ENCODE measurements at places on chromosomes 4 and X.

DNA sequence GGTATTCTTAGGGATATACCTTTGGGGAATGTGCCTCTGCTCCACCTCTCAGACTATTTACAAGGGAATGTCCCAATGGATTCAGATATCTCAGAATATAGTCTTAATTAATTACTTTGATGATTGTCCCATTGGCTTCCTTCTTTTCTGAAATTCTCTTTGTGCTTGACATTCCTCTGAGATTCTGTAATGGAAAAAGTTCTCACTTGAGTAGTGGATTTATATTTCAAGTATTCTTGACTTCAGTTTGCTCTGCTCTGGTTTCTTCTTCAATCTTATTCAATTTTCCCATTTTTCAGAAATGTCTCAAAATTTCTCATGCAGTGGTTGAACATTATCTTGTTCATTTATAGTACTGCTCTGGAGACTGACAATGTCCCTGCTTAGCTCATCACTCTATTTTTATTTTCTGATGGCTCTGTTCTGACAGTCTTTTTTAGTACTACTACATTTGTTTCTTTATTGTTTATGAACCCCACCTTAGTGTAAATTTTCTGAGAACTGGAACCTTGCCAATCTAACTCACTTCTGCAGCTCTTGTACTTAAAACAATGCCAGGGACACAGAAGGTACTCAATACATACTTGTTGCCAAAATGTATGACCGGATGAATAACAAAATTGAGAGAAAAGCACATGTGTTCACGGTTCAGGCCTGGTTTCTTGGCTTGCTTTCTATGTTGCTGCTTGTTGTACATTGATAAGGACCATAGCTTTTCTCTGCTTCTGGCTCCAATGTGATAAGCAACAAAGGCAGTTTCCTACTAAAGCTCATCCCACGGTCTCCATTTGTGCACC is 471.7 kb downstream of the GASK1B start:
- DNase-seq = no peak

DNA sequence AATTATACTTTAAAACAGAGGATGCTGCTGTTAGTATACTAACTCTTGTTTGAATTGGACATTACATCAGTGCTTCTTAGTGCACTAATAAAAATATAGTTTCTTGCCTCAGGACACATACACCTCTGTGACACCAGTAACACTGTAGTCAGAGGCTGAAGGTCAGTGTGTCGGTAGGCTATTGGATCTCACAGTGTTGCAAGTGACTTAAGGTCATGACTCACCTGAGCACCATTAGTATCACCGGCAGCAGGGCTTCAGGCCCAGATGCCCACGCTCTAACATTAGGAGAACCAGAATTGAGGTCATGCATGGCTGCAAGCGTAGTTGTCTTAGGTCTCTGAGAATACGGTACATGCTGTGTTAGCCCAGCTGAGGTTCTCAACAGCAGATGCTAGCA is 15.2 kb downstream of the ETDC start:
- no peak for DNase-seq

GRCh38 chr4:108902769-108903168 is 139.9 kb upstream of the ETNPPL start:
- DNase-seq = no peak

- DNase-seq = no peak
These were observed 23.9 kb downstream of the C4orf54 start for GRCh38 chr4:99633772-99634171.

DNA sequence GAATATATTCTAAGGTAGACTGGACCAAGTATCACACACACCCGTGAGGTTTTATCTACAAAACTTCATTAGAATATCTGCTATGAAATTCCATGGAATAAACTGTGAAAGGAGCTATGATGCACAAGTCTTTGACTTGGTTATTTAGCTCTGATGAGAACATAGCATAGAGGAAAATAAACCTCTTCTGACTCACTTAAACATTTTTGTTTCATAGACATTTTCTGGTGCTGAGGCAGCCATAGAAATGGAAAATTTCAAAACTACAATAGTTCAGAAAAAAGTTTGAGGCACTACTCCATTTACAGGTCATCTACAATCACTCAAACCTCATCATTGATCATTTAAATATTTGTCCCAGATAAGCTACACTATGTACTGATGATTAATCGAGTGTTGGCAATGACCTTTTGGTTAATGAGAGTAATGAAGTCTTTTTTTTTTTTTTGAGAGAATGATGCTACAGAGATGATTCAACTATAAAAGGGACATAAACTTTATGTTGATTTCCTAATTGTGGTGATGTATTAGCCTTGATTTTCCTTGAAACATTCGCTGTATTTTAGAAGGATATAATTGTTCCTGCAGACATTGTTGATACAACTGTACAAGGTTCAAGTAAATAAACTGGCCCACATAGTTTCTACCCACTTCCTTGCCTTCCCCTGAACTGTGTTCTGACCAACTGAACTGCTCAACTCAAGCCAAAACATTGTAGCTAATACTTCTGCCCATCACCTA is 77.5 kb downstream of the AREG start:
- DNase-seq = no peak

- no peak for DNase-seq
These were observed 1.9 kb downstream of the DCAF12L2 start for GRCh38 chrX:126164226-126164625.

DNA sequence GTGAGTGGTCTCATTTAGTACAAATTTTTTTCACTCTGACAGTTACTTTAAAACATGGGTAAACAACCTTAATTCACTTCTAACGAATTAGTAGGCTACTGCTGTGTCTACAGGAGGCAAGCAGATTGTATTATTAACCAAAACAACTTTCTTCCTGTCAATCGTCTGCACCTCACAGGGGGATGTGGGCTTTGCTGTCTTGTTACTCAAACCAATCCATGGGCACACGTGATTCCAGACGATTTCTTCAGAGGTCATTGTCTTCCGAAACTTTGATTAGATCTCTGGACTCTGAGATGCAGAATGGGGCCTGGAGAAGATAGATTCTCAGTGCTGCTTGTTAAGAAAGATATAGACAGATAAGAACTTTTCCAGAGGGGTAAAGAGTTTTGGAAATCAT is 327.8 kb downstream of the DHX15 start:
- DNase-seq = no peak

- DNase-seq = no peak
These were observed 99.5 kb upstream of the SLC4A4 start for GRCh38 chr4:71239365-71239764.

GRCh38 chrX:131763674-131764073 is 219.8 kb downstream of the OR13H1 start:
- no peak for DNase-seq

GRCh38 chr4:6614701-6615230 is 25.7 kb upstream of the MRFAP1 start:
- DNase-seq = no peak

DNA sequence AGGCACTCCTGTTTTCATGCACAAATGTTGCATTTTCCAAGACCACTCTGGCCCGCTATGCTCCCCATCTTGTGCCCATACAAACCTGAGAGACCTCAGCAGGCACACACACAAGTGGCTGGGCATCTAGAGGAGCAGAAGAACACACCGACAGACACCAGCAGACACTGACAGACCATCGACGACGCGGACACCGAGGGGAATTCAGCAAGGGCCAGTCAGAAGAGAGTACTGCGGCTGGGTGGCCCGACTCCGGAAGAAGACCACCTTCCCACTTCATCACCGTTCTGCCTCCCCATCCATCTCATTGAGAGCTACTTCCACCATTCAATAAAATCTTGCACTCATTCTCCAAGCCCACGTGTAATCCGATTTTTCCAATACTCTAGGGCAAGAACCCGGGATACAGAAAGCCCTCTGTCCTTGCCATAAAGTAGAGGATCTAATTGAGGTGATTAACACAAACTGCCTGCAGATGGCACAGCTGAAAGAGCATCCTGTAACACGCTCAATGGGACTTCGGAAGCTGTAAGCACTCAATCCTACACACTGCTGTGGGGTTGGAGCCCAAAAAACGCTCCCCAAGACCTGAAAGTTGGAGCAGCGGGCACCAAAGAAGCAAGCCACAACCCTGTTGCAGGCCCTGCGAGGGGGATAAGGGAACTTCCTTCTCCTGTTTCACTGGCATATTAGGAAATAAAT is 780.9 kb downstream of the ARAP2 start:
- no peak for DNase-seq

DNA sequence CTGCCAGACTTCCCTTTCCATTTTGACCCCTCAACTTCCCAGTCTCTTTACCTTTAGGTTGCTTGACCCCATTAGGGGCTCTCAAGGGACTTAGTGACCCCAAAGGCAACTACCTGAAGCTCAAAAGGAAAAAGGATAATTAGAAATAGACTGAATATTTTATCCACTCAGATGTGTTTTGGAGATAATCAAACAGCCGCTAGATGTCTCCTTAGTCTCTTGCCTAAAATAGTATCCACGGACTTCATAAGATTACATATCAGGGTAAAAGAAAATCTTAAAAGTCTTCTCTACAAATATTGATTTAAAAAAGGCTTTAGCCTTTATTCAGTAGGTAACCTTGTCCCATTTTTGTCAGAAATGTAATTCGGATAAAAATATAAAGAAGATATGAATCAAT is 21.0 kb upstream of the RHOXF2 start:
- DNase-seq = no peak

DNA sequence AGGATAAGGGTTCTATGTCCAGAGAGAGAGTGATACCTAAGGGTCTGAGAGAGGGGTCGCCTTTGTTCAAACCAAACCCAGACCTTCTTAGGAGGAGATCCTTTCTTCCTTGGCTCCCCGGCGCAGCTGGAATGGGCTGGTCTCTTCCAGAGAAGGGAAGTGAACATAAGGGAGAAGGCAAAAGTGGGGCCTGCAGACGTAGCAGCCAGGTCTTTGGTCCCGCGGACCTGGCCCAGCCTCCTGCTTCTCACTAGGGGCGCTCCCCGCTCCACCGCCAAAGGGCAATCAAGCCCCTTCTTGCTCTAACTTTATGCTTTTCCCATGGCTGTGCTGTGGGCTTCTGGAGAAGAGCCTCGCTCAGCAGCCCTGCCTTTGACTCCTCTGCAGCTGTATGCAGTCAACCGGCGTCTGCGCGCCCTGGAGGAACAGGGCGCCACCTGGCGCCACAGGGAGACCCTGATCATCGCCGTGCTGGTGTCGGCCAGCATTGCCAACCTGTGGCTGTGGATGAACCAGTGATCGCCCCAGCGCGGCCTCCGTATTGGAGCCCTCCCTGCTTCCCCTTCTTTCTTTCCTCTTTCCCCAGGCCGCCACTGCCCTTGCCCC is 6.5 kb downstream of the FATE1 start:
- DNase-seq = no peak

GRCh38 chr4:187141101-187141500 is 417.4 kb upstream of the FAT1 start:
- no peak for DNase-seq

GRCh38 chr4:69896530-69897116 is 34.2 kb upstream of the CSN1S1 start:
- no peak for DNase-seq

- DNase-seq = no peak
These were observed 94.6 kb upstream of the GALNT7 start for GRCh38 chr4:173073939-173074500.

Data from stimulated activated CD4-positive, alpha-beta T cell treated with anti-CD3 and anti-CD28 coated beads, Interleukin-1b, Interleukin-23, amount 100 ng/mL, for 1 hour (primary cell).